ENCODE measurements at places on chromosomes 2 and 18. TPM values are rescaled to one million over a fixed set of nuclear protein-coding genes. Genes with fewer than 3 reads are reported as not detected.
A peak's percentile ranks its signal among the peaks of the same experiment; 100 is the strongest.

UGT1A1 gene
- not detected for polyA plus RNA-seq

DNA sequence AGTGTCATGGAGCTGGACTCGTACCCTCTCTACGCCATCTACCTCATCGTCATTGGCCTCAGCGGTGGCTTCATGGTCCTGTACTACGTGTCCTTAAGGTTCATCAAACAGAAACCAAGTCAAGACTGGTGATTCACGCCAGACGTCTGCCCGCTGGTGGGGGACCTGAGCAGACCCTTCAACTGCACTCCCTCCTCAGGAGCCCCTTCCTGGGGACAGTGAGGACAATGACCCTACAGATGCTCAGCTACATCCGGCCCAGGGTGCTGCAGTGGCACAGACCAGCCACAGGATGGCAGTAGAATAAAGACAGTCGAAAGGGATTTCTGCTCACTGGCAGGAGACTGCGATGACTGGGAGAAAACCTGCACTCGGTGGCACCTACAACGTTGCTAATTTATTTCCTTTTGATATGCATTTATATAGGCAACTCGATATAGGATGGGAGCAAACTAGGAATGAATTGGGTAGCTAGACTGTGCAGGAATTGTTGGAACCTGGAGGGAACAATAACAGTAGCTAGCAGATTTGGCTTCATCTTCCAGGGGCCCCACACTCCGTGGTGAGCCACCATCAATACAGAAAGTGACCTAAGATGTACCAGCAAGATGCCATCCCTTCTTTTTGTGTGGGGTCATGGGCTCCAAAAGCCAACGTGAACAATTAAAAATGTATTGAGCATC, 39.2 kb downstream of the ABCG8 start:
- DNase-seq = peak; percentile 75

- no peak for DNase-seq
Measured at GRCh38 chr2:159129824-159130223, 156.7 kb downstream of the WDSUB1 start.

GRCh38 chr2:71602581-71602980, 149.2 kb downstream of the DYSF start:
- DNase-seq = no peak

DNA sequence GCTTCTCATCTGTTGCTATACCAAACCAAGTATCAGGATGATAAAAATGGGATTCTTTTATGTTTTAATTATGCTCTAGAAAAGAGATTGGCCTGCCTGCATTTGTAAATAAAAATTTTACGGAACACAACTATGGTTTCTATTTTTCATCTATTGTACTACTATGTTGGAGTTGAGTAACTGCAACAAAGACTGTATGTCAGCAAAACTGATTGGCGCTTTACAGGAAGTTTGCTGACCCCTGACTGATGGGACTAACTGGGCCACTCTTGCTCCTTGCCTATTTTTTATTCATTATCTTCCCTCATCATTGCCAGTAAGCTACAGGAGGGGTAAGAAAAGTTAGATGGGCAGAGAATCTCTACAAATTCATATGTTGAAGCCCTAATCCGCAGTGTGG, 242.3 kb downstream of the FSIP2 start:
- no peak for DNase-seq

GRCh38 chr18:57738078-57738477, 65.0 kb downstream of the ATP8B1 start:
- peak; percentile 27 for DNase-seq

USP40 gene
- 25.1 TPM for polyA plus RNA-seq

- DNase-seq = peak; percentile 77
Measured at GRCh38 chr2:180978903-180979748, 1.3 kb upstream of the UBE2E3 start.

PDE11A gene
- polyA plus RNA-seq = 0.75 TPM

DNA sequence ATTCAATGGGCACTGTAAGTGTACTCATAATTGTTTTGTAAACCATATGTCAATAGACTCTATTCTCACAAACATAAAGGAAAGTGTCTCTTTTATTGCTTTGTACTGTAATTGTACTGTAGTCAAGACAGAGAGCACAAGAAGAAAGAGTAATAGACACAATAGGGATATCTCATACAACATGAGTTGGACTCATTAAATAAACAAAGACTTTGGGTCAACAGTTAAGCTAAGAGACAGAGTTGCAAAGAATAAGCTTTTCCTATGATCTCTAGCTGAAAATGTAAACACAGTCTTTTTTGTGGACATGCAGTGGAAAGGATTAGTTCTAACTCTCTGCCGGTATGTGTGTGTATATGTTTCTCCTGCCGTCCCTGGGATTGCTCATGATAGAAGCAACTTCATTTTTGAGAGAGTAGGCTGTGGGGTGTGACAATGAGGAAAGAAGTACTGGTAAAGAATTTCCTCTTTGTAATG, 13.9 kb upstream of the KYNU start:
- DNase-seq = peak; percentile 18

- DNase-seq = peak; percentile 17
Measured at GRCh38 chr2:75025633-75026380, 67.4 kb downstream of the POLE4 start.

All from GM23248 (cell line).